ENCODE measurements at places on chromosomes 4 and X. TPM values are rescaled to one million over a fixed set of nuclear protein-coding genes. Genes with fewer than 3 reads are reported as not detected.

GRCh38 chr4:57548856-57549255 lies 438.7 kb upstream of the IGFBP7 start:
- DNase-seq, result no peak

DNA sequence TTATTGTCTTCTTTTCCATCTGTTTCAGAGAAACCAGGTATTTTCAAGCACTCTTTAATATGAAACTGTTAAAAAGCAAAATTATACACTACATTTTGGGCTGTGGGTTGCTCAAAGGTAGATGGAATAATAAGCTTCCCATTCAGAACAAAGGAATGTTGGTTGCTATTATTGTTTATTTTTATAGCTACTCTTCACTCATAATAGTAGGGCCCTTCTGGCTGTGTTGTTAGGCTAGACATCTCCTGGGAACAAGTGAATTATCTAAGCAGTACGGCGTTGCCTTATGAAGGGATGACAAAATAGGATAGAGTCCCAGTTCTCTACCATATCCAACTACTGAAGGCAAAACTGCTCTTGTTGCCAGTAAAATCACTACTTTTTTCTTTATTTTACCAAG lies 34.2 kb downstream of the TENM3 start:
- no peak for DNase-seq

- DNase-seq, result no peak
Measured at GRCh38 chrX:139121616-139122286, 408.8 kb upstream of the F9 start.

- no peak for DNase-seq
Measured at GRCh38 chr4:38603652-38604051, 60.3 kb upstream of the KLF3 start.

- DNase-seq, result no peak
Measured at GRCh38 chr4:85740431-85740861, 265.5 kb downstream of the ARHGAP24 start.

The TEX11 gene
- not detected for total RNA-seq

DNA sequence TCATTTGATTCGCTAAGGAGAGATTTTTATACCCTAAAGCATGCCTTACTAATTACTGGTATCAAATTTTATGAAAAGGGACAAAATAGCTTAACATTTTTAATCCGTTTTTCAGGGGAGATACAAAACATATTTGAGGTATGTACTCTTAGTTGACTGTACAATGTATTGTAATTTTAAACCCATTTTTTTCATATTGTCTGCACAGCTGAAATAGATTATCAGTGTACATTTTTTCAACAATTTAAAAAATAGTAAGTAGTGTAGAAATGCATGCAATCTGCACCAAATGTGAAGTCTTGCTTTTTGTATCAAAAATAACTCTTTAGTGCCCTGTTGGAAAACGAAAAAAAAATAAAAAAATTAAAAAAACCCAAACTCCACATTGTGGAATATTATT lies 82.2 kb downstream of the TENM3 start:
- DNase-seq, result no peak

- peak; percentile 1 for DNase-seq
Measured at GRCh38 chr4:46270986-46271596, 118.8 kb downstream of the GABRA2 start.

- no peak for DNase-seq
Measured at GRCh38 chrX:56789518-56790070, 60.6 kb downstream of the NBDY start.

The FHIP1A gene
- 0.60 TPM for total RNA-seq

The APLN gene
- 9.3 TPM for total RNA-seq

DNA sequence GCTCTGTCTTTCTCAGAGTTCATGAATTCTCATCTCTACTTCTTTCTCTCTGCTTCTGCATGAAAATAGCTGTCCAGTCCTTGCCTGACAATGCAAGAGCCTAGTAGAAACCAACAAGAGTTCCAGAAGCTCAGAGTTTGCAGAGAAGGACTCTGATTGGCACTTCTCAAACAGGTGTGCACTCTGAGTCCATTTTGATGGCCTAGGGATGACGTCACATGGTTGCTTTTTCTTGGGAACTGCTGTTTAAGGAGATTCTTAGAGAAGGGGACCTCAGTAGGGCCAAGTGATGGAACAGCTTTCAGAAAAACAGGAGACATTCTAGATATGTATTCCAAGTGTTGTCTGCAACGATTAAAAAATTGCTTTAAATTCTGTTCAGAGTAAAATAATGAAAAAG lies 56.8 kb downstream of the HMGB2 start:
- no peak for DNase-seq

DNA sequence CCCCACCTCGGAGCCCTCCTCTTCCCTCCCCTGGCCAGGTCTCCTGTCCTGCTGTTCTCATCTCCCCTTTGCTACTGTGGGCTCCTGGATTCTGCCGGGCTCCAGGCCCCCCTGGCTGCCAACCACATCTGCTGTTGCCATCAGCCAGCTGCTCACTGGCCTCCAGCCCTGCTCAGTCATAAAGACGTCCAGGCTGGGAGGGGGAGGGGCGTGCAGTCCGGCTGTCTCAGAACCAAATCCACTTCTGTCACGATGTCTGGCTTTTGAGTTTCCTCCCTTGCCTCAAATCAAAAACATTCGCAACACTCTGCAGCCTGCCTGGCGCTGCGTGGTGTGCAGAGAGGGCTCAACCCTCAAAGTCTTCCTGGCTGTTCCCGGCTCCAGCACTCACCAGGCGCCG lies 7.1 kb downstream of the RASL11B start:
- DNase-seq, result no peak

The PNMA3 gene
- total RNA-seq, result not detected

The CCSER1 gene
- total RNA-seq, result under 0.01 TPM

- no peak for DNase-seq
Measured at GRCh38 chr4:26126143-26126718, 194.6 kb upstream of the RBPJ start.

All from lung microvascular endothelial cell (primary cell).